Activated T-helper 1 cell treated with anti-CD3 and anti-CD28 coated beads, Interleukin-2, amount 50 U/mL, for 16 hours (primary cell): ENCODE measurements at places on chromosomes 11 and 22.

DNA sequence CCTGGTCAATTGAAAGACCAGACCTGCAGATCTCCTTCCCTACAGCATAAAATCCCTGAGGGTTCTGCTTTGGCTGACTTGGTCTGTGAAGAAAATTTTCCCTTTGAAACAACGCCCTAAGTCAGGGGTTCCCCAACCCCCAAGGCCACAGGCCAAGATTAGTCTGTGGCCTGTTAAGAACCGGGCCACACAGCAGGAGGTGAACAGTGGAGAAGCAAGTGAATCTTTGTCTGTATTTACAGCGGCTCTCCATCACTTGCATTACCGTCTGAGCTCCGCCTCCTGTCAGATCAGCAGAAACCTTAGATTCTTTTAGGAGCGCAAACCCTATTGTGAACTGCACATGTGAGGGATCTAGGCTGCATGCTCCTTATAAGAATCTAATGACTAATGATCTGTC lies 38.2 kb downstream of the CCDC83 start:
- no peak for DNase-seq

- no peak for DNase-seq
These were observed at the start of gene CNTN5 for GRCh38 chr11:99020352-99021225. Gene CNTN5, plus strand, starts transcription at chr11:99020949.

GRCh38 chr11:95084509-95084908 lies 5.1 kb upstream of the ENDOD1 start:
- no peak for DNase-seq

DNA sequence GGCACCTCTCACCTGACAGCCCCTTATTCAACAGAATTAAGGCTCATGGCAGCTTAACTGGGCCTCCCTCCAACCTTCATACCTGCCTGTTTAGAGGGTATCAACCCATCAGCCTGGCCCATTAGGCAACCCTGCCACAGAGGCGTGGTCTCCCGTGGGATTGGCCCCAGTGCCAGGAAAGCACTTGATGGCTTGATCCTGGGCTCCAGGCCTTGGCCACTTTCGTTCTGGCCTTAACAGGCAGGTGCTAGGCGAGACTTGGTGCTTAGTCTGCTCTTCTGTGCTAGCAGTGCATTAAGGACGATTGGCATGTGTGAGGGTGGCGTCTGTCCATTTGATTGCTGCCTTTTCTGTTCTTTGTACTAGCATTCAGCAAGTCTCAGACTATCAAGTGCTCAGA lies 75.2 kb downstream of the CABIN1 start:
- no peak for DNase-seq

- DNase-seq, result no peak
These were observed 821 bp downstream of the GAL3ST1 start for GRCh38 chr22:30573594-30574094.

GRCh38 chr11:792873-793272 lies 3.0 kb upstream of the CEND1 start:
- DNase-seq, result no peak

DNA sequence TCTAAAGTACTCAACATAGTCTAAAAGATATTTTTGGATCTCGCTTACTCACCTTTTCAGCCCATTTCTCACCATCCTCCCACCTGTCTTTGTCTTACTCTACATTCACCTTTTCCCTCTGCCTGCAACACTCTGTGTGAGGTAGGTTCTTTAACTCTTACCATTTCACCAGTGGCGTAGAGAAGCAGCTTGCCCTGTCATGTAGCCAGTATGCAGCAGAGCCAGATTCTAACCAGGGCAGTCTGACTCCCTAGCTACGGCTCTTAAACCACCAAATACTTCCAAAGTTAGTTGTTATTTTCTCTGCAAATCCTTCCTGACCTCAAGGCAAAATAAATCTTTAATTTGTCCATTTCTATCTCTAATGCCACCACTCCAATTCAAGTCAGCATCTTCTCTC lies 7.5 kb downstream of the ALG8 start:
- no peak for DNase-seq

- DNase-seq, result no peak
These were observed 111.5 kb upstream of the E2F8 start for GRCh38 chr11:19352072-19352770.

DNA sequence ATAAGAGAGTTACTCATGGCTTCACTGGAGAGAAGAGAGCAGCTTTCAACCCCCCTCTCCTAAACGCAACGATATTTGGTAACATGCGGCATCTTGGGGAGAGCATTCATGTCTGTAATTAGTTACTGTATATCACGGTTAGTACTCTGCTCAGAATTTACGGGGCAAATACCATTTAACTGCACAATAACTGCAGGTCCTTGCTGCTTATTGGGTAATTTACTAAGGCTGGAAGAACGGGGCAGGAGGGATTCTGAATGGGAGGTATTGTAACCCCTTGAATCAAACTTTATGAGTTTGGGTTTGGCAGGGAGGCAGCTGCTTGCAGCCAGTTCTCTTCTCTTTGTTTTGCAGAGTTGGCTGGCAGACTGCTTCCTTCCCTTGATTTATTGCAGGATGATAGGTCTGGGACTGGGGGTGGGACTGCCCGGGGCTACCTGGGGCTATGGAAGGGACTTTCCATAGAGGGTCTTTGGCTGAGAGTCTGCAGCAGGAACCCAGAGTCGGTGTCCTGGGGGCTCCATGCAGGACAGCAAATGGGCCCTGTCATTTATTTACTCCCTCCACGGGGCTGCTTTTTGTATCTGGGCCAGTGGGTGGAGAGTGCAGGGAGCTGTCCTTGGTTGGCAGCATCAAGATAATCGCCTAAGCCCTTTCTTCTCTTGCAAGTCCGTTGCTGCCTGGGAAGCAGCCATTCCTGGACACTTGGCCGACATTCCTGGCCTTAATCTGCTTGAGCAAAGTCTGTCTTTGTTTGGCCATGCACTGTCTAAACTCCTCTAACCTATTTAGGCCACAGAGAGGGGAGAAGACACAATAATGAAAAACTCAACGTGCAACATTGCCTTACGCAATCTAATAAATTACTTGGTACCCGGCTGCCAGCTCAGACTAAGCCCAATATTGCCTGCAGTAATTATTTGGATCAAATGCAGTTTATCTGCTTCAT lies 188.9 kb downstream of the ST3GAL4 start:
- DNase-seq, result no peak

DNA sequence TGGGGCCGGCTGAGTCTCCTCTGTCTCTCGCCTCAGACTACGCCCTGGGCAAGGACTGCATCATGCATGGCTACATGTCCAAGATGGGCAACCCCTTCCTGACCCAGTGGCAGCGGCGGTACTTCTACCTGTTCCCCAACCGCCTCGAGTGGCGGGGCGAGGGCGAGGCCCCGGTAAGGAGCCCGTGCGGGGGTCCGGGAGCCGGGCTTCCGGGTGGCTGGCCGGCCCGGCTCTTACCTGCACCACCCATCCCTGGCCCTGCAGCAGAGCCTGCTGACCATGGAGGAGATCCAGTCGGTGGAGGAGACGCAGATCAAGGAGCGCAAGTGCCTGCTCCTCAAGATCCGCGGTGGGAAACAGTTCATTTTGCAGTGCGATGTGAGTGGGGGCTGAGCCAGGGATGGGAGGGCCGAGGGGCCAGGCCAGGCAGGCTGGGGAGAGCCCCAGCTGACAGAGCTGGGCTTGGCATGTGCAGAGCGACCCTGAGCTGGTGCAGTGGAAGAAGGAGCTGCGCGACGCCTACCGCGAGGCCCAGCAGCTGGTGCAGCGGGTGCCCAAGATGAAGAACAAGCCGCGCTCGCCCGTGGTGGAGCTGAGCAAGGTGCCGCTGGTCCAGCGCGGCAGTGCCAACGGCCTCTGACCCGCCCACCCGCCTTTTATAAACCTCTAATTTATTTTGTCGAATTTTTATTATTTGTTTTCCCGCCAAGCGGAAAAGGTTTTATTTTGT lies 4.1 kb upstream of the ANKRD13D start:
- DNase-seq, result no peak

- no peak for DNase-seq
These were observed 127.3 kb upstream of the SEZ6L start for GRCh38 chr22:26041931-26042330.

GRCh38 chr11:28461338-28461737 lies 353.1 kb downstream of the METTL15 start:
- DNase-seq, result no peak

GRCh38 chr11:78189851-78190250 lies 1.1 kb downstream of the USP35 start:
- no peak for DNase-seq

GRCh38 chr22:24536089-24536488 lies 18.8 kb downstream of the GUCD1 start:
- no peak for DNase-seq

DNA sequence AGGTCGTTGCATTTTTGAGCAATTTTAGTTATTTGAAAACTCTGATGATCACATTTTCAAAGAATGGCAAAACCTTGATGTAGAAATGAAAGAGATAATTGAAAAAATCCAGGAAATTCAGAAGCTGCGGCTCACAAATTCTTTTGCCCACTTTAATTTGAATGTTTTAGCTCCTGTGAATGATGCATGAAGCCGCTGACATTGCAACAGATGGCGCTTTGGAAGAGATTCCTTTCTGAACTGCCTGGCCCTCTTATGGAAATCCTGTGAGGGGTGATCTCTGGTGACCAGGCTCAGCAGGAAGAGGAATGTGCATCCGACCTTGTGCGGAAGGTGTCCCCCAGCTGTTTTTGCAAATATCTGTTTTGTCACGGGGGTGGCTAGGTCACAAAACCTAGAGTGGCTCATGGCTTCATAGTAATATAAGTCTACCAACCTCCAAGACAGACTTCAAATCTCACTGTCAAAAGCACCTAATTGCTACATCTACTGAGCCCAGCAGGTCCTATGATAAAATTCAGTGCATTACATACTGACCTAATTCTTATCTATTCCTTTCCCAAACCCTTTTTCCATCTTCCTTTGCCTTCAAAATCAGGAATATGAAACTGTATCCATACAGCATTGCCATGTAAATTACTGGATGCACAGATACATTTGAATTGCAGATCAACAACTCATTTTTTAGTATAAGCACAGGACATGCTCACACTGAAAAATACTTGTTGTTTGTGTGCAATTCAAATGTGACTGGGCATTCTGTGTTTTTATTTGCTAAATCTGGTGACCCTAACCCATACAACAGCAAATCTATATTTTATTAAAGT lies 412.7 kb downstream of the ETS1 start:
- DNase-seq, result no peak

GRCh38 chr11:69008737-69009440 lies 4.2 kb downstream of the MRGPRF start:
- no peak for DNase-seq

- no peak for DNase-seq
These were observed 421.8 kb upstream of the ANO3 start for GRCh38 chr11:25910086-25910485.

DNA sequence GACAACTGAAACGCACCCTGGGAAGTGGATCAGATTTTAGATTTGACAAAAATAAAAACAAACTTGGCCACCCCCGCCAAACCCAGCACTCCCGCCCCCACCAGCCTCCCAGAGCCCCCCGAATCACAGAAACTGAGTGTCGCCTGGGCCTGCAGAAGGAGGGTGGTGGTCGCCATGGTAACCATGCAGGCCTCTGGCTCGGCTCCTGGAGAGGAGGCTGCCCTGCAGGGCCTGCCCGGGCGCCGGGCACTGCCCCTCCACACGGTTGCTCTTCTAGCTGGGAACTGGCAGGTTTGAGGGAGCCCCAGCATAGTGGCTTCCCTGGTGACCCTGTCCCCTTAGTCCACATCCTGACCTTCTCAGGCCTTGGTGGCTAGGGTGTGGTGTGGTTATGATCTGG lies 19.3 kb downstream of the CACNA1I start:
- no peak for DNase-seq

DNA sequence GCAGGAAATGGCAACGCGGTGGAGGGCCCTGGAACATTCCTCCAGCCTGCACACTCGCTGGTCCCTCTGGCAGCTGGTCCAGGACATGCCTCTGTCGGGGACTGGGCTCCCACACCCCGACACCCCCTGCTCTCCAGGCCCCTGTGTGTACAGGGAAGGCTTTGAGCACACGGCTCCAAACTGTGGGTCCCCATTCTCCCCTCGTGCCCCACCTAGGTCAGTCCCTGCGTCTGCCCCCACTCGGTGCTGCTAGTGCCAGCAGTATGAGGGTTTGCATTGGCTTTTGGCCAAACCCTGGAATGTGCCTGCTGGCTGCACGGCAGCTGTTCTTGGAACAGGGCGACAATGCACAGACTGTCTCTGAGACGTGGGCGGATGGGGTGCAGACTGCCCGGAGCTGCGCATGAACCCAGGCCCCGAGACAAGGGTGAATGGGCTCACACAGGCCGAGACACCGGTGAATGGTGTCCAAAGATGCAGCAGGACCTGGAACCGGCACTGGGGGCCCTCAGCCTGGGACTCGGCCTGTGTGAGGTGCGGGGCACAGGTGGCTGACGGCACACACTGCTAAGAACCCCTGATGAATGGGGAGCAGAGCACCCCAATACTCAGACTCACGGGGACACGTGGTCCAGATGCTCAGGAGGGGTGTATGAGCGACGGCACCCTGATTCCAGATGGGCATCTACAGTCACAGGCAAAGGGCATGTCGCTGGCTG lies 7.5 kb upstream of the SYT8 start:
- DNase-seq, result peak; percentile 0

GRCh38 chr22:29202212-29203192 lies 3.2 kb upstream of the EMID1 start:
- DNase-seq, result peak; percentile 13

GRCh38 chr11:2149460-2149859 lies 10.3 kb upstream of the IGF2 start:
- DNase-seq, result no peak

DNA sequence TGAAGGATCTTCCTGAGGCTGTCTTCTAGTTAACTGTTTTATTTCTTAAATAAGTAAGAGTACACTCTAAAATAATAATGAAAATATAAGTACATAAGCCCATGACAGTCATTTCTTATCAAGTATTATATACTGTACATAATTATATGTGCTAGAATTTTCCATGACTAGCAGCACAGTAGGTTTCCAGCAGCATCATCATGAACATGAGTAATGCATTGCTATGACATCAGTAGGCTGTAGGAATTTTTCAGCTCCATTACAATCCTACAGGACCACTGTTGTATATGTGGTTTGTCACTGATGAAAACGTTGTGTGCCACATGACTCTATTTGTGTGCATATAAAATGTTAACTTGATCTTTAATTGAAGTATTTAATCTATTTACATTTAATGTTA lies 22.0 kb downstream of the ZNF202 start:
- DNase-seq, result no peak
